ENCODE measurements at places on chromosomes 2 and 18. TPM values are rescaled to one million over a fixed set of nuclear protein-coding genes. Genes with fewer than 3 reads are reported as not detected.

SLC14A1 gene
- total RNA-seq, result 18.2 TPM

DYNAP gene
- total RNA-seq, result not detected

AMER3 gene
- not detected for total RNA-seq

DYSF gene
- 0.43 TPM for total RNA-seq

SCRN3 gene
- 19.3 TPM for total RNA-seq

RTP5 gene
- not detected for total RNA-seq

ERFE gene
- 2.4 TPM for total RNA-seq

GAL3ST2 gene
- total RNA-seq, result 0.14 TPM

GALNT13 gene
- total RNA-seq, result under 0.01 TPM

DPP10 gene
- total RNA-seq, result not detected

CROCC2 gene
- not detected for total RNA-seq

DSC1 gene
- not detected for total RNA-seq

KIAA2012 gene
- total RNA-seq, result not detected

ELOA2 gene
- not detected for total RNA-seq

TUBA3E gene
- not detected for total RNA-seq

ERMN gene
- total RNA-seq, result under 0.01 TPM
